ENCODE measurements at places on chromosomes 7 and 10.

- no peak for DNase-seq
Observed at GRCh38 chr7:45203936-45204445, 46.4 kb downstream of the RAMP3 start.

DNA sequence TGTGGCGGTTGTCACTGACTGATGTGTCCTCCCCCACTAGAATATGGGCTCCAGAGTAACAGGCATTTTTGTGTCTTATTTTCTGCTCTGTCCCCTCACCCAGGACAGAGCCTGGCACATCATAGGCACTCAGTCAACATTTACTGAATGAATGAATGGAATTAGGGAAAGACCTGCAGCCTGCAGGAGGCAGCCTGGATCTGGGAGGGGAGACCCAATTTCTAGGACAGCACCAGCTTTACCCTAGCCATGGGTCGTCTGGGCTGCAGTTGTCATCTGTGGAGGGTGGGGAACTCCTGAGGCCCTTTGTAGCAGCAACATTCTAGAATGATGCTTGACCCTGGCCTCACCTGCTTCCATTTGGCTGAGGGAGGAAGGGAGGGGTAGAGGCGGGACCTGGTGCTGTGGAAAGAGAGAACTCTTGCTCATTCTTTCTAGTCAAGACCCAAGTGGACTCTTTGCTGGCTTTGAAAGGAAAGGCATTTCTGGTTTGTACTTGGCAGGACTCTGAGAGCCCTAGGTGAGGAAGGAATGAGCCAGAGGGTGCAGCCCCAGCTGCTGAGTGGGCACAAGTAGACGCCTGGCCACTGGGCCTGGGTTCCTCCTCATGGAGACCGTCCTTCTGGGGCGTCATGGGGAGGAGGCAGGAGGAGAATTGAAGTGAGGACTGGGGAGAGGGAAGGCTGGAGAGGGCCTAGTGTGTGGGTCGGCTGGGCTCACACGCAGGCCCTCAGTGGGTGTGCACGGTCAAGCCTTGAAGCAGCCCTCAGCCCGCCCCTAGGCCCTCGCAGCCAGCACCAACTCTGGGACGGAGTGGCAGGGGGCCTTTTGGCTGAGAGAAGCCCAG lies 8.9 kb downstream of the FGF8 start:
- no peak for DNase-seq

- no peak for DNase-seq
Observed at GRCh38 chr10:49150426-49150825, 16.6 kb upstream of the FAM170B start.

GRCh38 chr10:29329420-29329819 lies 40.5 kb downstream of the LYZL1 start:
- no peak for DNase-seq

DNA sequence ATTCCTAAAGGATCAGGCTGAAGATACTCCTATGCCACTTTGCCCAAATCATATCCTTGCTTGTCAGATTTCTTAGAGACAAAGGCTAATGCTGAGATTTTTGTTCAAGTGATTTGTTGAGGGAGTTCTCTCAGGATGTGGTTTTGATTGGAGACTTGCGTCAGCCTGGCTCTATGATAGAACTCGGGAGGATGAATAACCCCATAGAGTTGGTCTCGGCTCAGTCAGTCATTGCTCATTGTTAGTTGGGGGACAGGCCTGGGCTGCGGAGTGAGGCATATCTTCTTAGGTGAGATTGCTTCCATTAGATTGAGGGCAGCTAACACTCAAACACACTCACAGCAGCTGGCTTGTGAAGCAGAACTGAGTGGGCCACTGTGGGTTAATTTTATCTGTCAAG lies 203.4 kb downstream of the KIF20B start:
- DNase-seq: peak; percentile 21

GRCh38 chr10:30639946-30640786 lies 10.6 kb upstream of the LYZL2 start:
- no peak for DNase-seq

GRCh38 chr7:158543840-158544239 lies 43.8 kb downstream of the PTPRN2 start:
- no peak for DNase-seq

GRCh38 chr10:70889291-70889690 lies 926 bp upstream of the PCBD1 start:
- no peak for DNase-seq

DNA sequence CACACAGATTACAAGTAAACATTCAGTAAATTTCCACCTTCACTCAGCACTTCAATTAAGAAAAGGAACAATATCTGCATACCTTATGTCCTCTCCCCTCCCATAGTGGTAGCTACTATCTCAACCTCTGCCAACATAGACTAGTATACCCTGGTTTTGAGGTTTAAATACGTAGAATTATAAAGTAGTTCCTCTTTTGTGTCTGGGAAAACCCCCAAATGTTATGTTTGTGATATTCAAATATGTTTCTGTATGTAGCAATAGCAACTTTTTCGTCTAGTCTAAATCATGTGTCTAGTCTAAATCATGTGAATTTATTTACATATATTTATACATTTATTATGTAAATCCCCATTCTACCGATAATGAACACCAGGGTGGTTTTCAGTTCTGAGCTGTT lies 13.2 kb upstream of the CAMK2B start:
- no peak for DNase-seq

DNA sequence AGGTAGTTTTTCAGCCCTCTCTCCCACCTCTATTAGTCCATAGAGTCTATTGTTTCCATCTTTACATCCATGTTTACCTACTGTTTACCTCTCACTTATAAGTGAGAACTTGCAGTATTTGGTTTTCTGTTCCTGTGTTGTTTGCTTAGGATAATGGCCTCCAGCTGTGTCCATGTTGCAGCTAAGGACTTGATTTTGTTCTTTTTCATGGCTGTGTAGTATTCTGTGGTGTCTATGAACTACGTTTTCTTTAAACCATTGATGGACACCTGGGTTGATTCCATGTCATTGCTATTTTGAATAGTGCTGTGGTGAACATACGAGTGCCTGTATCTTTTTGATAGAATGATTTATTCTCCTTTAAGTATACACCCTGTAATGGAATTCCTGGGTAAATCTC lies 292.4 kb downstream of the PHF14 start:
- DNase-seq: no peak

GRCh38 chr7:116629051-116629463 lies 42.9 kb upstream of the MET start:
- no peak for DNase-seq

- no peak for DNase-seq
Observed at GRCh38 chr10:87916515-87916914, 53.1 kb downstream of the PTEN start.

DNA sequence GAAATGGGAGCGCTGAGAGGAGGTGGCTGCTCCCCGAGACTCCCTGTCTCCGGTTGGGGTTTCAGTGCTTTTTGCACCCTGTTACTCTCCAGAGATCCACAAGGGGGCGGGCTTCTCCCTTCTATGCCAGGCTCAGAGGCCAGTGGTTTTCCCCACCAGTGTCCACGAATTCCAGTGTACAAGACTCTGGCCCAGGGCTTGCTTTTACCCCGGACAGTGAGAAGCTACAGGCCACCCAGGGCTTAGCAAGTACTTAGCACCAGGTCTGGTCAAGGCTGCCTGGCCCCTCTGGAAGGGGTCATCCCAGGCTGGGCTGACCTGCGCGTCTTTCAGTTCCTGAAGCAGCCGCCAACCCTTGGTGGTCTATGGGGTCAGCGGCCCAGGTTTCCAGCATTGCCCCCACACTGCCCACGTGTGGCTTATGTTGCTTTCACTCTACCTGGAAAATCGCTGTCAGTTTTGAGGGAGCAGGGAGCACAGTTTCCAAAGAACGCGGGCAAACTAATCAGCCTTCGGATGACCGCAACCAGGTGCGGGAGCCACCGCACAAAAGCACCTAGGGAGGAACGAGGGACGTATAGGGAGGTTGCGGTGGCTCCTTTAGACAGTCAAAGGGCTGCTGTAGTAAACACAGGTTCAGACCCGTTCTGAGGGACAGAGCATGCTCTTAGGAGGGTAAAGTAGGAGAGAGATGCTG lies 6.8 kb downstream of the CYP26A1 start:
- DNase-seq: peak; percentile 41

DNA sequence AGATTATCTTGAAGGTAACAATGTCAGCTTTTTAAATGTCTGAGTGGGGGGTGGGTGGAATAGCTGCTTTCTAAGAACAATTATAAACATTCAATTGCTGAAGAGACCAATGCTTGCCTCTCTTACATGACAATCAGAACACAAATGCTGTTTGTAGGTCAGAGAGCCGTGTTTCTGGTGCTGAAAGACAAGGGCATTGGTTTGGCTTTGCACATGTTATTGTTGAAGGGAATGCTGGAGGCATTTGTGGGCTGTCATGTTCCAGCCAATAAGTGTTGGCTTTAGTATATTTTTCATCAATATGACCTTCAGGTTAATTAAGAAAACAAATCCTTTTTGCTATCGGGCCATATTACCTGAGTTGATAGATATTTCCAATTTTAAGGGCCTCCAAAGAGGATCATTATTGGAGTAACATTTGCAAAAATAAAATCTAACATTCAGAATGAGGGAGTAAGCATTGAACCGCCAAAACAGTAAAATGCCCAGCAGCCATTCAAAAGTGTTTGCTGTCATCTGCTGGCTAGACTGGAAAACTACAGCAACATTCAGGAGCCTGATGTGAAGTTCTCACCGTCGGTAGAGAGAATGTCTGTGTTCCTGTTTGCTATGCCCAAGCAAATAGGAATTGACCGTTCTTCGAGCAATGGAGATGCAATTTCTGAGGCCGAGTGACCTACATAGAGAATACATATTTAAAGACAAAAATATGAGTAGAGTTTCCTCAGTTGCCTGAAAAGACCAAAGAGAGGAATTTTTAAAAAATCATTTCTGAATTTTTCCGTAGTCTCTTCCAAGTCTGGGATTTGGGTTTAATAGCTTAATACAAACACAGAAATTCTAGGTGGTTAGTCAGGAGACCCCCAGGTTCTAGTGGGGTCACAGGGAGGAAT lies 118.9 kb downstream of the APBB1IP start:
- DNase-seq: peak; percentile 23

DNA sequence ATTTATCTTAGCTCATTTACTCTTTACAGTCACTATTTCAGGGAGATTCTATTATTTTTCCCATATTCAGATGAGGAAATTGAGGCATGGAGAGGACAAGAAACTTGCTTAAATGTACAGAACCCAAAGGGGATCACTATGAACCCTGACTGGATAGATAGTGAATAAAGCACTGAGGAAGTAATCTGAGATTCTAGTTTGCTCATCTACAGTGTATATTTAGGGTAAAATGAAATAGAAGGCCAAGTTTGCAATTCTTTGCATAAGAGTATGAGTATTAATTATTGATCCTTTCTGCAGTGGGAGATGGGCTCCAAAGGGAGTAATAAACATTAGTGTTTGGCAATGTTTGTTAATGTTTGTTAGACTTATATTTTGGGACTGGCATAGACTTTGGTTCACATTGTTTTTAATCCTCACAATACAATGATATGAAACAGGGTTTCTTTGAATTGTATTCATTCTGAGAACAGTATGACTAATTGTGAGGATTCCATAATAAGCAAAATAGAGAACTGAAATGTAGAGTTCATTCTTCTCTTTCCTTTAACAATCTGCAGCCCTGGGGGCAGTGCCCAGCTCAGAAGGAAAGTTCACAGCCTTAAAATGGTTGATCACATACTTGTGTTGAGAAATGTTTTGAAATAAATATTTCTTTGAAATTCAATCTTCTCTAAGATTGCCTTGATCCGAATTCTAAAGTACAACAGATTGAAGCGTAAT lies 131.0 kb upstream of the ZNF804B start:
- DNase-seq: no peak

DNA sequence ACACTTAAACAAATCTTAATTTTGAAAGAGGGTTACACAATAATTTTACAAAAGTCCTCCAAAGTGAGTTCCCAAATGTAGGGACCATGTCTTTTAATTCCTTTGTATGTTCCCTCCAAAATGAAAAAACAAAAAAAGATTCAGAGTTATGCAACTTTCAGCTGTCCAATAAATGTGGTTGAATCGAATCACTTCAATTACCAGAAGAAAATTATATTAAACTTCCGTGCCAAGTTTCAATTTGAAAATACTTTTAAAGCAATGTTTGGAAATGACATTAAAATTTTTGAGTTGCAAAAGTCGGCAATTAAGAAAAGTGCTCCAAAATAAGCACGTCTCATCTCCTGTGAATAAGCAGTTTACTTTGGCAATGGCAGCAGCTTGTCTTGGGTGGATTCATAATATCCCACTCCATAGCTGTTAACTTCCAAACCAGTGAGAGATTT lies 60.3 kb upstream of the C1GALT1 start:
- no peak for DNase-seq

- DNase-seq: no peak
Observed at GRCh38 chr7:85386460-85386859, 199.6 kb upstream of the SEMA3D start.

DNA sequence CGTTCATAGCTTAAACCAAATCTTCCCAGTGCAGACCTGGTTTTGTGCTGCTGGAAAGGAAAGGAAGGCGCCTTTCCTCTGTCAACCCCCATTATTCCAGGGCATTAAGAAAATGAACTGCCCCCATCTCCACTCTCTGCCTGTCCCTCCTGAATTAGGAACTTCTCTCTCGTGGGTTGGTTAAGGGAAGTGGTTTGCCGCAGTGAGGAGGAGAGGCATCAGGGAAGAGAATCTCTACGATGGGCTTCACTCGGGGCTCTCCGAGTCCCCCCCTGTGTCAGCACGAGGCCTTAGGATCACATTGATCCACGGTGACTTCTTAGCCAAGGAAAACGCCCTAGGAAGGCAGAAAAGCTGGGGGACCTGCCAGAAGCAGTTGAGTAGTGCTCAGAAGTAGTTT lies 53.9 kb upstream of the LYZL2 start:
- no peak for DNase-seq

- no peak for DNase-seq
Observed at GRCh38 chr10:14358886-14359573, 28.3 kb upstream of the FRMD4A start.

DNA sequence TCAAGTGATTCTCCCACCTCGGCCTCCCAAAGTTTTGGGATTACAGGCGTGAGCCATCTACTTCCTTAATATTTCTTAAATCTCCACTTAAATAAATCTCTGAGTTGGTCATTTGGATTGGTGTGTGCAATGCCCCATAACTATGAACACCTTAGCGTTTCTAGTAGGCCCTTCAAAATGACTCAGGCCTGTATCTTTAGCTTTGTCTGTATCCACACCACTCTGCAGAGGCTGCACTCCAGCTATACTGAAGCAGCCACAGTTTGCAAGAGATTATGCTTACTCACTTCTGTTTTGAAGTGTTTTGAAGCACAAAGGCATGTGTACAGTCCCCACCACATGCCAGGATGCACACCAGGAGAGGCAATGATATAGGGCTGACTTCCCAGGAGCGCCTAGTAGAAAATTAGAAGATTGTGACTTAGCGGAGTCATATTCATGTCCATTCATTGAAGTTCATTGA lies 2.4 kb upstream of the ST7 start:
- DNase-seq: no peak

GRCh38 chr10:95790982-95791381 lies 35.0 kb downstream of the ENTPD1 start:
- no peak for DNase-seq

DNA sequence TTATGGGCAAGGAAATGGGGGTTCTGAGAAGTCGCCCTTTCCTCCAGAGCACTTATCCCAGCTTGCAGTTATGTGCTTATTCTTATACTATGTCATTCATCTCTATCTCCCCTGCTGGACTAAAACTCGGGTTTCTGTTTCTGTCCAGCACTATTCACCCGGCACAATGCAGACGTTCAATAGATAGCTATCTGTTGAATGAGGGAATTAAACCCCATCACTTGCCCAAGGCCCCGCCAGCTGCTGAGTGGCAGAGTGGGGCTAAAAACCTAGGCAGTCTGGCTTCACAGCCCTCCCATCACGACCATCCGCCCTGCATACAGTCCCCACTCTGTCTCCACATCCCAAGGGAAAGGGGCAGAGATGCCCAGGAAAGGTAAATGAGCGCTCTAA lies 5.4 kb downstream of the SLIT1 start:
- DNase-seq: no peak

- DNase-seq: no peak
Observed at GRCh38 chr10:77383861-77384553, 253.6 kb downstream of the KCNMA1 start.

Data from stimulated activated CD4-positive, alpha-beta T cell treated with anti-CD3 and anti-CD28 coated beads, Interleukin-1b, Interleukin-23, amount 100 ng/mL, for 48 hours (primary cell).